Hematopoietic multipotent progenitor cell treated with erythropoietin and hydrocortisone succinate and interleukin-3 and kit ligand, for 8 days (in vitro differentiated cells): ENCODE measurements at places on chromosomes 3 and 15.

DNA sequence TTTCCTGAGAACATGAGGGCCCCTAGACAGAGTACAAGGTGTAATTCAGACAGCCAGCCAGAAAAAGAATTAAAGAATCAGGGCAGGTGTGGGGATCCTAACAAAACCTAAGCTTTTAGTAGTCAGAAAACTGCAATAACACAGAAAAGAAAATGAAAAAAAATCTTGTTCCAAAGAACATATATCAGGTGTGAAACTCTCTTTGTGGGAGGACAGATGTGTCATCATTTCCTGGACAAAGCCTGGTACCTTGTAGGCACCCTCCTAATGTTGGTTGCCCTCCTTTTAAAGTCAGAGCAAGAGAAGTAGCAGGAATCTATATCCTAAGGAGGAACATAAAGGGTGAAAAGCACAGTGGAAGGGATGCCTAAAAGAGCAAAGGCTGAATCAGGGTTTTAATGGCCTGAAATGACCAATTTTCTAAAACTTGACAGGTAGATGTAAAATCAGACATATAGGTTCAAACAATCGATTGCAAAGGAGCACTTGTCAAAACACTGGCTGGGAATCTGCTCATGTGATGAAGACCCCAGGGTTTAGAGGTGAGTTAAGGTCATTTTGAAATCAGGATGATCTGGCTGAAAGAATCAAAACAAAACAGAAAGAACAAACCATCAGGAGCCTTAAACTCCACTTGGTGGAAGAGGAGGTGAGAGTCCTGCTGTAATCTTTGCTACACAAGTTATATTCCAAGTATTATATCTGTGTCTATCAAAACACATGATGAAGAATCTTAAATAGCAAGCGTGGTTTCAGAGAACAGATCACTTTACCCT is 54.9 kb downstream of the TGFBR2 start:
- no peak for DNase-seq

GRCh38 chr3:11692532-11692813 is 48.8 kb upstream of the VGLL4 start:
- DNase-seq, result no peak

GRCh38 chr15:67504796-67505195 is 16.1 kb upstream of the C15orf61 start:
- DNase-seq, result no peak

- peak; percentile 23 for DNase-seq
These were observed 72.1 kb downstream of the IL1RAP start for GRCh38 chr3:190585805-190586630.

DNA sequence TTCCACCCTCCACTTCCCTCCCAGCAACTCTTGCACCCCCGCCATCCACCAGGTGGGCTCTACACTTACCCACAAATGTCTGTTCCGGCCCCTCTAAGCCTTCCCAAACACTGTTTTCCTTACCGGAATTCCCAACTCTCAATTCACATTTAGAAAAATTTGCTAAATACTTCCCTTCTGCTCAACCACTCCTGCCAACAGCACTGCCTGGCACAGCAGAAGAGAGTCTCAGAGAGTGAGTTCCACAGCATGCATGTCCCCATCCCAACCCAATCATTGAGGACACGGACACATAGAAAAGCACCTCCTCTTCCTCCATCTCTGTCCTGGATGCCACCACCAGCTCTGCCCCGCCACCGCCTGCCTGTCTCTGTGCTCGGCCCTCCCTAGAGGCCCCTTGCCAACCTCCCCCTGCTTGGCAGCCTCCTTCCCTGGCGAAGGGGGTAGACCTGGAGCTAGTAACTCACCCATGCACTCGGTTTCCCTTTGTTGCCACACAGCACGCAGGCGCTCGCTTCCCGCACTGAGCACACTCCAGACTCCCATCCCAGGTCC is 66.2 kb upstream of the SLC6A1 start:
- DNase-seq, result no peak

DNA sequence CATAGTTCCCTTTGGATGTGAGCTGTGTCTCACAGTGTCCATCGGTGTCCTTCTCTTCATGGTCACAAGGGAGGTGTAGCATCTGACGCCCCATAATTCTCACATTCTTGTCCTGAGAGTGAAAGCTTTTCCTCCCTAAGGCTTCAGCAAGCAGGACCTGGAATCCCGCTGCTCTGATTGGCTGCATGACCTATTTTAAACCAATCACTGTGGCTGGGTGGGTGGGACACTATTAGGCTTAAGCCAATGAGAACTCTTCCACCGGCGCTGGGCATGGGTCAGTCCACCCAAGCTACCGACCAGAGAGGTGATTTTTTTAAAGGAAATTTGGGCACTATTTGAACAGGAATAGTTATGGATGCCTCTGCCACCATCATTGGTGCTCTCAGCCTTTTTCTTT is 385.9 kb downstream of the MFSD1 start:
- no peak for DNase-seq

DNA sequence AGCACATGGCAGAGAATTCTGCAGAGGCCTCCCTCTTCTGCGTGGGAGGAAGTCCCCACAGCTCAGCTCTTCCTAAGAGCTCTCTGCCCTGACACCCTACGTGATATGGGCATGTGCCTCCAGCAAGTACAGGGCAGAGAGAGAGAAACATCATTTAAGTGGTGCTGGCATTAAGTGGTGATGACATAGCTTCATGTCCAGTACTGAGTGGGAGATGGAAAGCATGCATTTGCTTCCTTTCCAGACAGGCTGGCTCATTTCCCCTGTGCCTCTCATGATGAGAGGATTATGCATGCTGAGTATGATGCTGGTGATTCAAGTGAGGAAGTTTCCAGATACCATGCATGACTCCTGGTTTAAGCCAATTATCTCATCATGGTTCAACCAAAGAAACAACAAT is 26.9 kb downstream of the BFSP2 start:
- no peak for DNase-seq

- DNase-seq, result no peak
These were observed 170.9 kb upstream of the NR2E3 start for GRCh38 chr15:71639471-71639870.

- no peak for DNase-seq
These were observed 3.4 kb downstream of the PSMD6 start for GRCh38 chr3:64019879-64020278.

DNA sequence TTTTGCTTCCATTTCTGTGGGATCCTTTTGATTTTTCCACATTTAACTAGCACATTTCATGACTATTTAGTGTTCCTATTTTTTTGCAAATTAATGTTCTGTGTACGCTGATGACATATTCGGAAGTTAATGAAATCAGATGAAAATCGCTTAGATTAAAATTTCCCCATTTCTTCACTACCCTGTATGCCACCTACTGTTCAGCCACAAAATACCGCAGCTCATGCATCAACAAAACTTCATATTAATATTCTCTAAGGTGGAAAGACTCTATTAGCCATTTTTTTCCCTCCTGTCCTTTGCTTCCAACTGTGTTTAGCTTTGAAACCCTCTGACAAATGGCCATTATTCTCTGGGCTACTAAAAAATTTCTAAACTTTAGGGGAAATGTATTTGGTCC is 300.6 kb downstream of the MECOM start:
- no peak for DNase-seq

- DNase-seq, result no peak
These were observed 909.1 kb downstream of the EPHA3 start for GRCh38 chr3:90016555-90016954.

- no peak for DNase-seq
These were observed 21.9 kb downstream of the MRAS start for GRCh38 chr3:138370321-138370720.

- no peak for DNase-seq
These were observed 329.5 kb upstream of the AZI2 start for GRCh38 chr3:28678086-28678485.

- no peak for DNase-seq
These were observed 50.5 kb downstream of the HRH1 start for GRCh38 chr3:11204697-11205348.

GRCh38 chr3:113597596-113598354 is 65.4 kb downstream of the SIDT1 start:
- DNase-seq, result no peak

GRCh38 chr3:176579711-176580185 is 617.5 kb downstream of the TBL1XR1 start:
- no peak for DNase-seq

- no peak for DNase-seq
These were observed 21.6 kb downstream of the QTRT2 start for GRCh38 chr3:114078126-114078525.

GRCh38 chr3:178526291-178526690 is 9.9 kb upstream of the KCNMB2 start:
- DNase-seq, result no peak

GRCh38 chr15:55695432-55695831 is 47.5 kb downstream of the PRTG start:
- DNase-seq, result no peak

DNA sequence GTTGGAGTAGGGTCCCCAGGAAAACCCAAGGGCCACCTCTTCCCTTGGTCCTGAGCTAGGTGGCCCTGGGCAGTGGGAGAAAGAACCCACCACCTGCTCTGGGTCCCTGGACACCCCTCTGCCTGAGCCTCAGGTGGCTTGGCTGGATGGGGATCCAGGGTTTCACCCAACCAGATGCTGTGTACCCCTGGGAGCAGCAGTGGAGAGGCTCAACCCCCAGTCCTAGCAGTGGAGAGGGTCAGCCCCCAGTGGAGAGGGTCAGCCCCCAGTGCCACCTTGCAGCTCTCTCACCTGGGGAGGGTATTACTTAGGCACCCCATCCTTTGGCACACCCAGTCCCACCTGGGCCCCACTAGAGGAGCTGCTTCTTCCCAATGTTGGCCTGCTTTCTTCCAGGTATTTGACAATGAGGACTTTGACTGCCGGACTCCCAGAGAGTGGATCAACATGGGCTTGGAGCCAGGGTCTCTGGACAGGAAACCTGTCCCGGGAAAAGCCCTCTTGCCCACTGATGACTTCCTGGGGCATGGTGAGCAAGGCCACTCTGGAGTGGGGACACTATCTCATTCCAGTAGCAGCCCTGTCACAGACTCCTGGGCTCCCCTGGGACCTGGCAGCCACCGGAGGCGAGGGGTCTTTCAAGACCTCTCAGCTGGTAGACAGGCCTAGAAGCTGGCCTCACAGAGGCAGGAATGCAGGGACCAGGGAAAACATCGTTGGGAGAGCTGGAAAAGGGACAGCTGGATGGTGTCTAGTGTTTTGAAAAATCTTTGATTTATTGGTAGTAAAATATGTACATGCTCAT is 11.6 kb downstream of the DNAH1 start:
- DNase-seq, result no peak

DNA sequence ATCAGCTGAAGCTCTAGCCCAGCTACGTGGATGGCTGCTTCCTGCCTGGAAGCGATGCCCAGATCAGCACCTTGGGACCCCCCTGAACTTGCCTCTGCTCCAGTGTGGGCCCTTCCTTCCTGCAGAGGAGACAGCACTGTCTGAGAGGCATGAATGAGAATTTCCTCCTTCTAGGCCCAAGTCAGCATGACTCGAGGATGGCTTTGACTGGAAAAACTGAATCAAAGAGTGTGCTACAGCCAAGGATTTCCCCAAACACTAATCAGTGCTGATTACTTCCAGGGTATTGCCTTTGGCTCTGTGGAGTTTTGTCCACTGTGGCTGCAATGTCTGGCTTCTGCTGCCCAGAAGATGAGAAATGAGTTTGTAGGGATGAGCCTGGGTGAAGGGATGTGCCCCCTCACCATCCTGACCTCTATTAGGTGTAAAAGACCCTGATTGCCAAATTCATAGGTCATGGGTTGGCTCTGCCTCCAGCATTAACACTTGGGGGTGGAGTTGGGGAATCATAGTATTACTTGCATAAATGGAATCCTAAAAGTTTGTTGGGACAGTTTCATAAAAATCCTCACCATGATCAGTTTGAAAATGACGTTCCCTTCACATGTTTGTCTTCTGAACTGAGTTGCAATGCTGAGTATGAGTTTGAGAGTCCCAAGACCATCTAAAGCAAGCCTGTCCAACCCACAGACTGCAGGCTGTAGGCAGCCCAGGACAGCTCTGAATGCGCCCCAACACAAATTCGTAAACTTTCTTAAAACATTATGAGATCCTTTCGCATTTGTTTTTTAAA is 36.7 kb downstream of the FLNB start:
- no peak for DNase-seq

DNA sequence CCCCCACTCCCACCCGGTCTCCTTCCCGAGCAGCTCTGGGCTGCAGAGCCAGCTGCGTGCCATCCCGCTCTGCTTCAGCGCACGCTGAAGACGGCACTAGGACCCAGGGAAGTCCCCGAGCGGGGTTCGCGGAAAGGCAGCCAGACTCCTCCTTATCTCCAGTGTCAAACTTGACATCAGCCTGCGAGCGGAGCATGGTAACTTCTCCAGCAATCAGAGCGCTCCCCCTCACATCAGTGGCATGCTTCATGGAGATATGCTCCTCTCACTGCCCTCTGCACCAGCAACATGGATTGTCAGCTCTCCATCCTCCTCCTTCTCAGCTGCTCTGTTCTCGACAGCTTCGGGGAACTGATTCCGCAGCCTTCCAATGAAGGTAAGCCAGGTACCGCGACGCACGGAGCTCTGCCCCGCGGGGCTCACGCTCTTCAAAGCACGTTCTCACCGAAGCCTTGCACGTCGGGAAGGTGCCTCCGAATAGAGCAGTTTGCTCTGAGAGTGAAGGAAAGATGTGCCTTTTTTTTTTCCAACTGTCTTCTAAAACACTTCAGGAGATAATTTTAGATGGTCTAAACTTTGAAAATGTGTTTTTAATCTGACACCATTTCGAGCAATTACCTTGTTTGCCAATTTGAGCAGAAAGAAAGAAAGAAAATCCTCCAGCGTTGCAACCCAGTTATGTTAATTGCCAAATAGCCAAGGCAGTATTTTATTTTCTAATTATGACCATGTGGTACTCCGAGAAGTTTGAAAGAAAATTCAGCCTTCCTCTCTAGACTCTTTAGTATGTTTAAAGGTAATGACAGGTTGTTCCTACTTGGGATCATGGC is at the start of gene EPHA3:
EPHA3 (plus strand) TSS at position 161 of the 830 bp plus-strand sequence; CDS start at position 289, 128 bp downstream.
- peak; percentile 58 for DNase-seq

DNA sequence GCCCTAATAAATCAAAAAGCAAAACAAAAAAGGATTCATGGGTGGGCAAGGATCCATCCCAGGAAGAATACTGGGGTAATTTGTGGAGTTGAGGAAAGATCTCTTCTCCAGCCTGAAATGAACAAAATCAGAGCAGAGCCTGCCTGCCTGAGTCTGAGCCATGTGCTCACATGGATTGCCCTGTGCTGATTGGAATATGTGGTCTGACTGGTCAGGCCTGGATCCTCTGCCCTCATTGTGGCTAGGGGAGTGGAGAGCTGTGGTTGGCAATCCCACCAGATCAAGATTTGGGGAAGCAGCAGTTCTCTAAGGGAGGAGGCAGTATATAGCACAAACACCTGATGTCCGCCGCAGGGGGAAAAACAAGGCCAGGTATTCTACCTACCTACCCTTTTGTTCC is 6.8 kb upstream of the NUDT16 start:
- no peak for DNase-seq

- peak; percentile 36 for DNase-seq
These were observed 25.8 kb downstream of the RAF1 start for GRCh38 chr3:12638105-12638504.

DNA sequence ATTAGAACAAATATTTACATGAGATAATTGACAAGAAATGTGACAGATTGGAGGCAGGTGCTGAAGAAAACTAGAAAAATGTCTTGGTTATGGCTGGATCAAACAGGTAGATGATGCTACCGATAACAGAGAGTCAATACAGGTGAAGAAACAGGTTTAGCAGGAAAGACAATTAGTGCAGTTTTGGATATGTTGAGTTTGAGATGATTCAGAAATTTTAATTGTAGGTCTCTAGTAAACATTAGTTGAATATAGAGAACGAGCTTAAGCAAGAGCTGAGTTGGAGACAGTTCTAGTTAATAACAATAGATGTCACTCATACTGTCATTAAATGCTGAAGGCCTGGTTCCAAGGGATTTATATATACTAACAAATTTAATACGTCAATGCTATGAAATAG is 524.4 kb downstream of the NSUN3 start:
- no peak for DNase-seq
